HT1080 (cell line): ENCODE measurements at places on chromosomes 12 and 14. TPM values are rescaled to one million over a fixed set of nuclear protein-coding genes. Genes with fewer than 3 reads are reported as not detected.

Gene LRRC10
- not detected in 2 replicates for total RNA-seq

Gene ACTR10
- total RNA-seq = 46.4 and 61.3 TPM in 2 replicates

Gene PLXNC1
- total RNA-seq = 0.57 and 0.66 TPM in 2 replicates

Gene BATF
- not detected in 2 replicates for total RNA-seq

Gene LRFN5
- 0.37 TPM in 1 of 2 replicates, not detected in the other for total RNA-seq
